ENCODE measurements at places on chromosomes 1 and 21. TPM values are rescaled to one million over a fixed set of nuclear protein-coding genes. Genes with fewer than 3 reads are reported as not detected.

The SPATA21 gene
- total RNA-seq, result not detected

The MANEAL gene
- total RNA-seq, result 10.4 TPM

The CGN gene
- 1.8 TPM for total RNA-seq

The LCE3D gene
- total RNA-seq, result not detected

The GPA33 gene
- total RNA-seq, result not detected

The HEYL gene
- not detected for total RNA-seq

The SPRR4 gene
- total RNA-seq, result not detected

The SRM gene
- total RNA-seq, result 28.1 TPM

The CRABP2 gene
- total RNA-seq, result 0.95 TPM

The LCE1E gene
- not detected for total RNA-seq

The CACHD1 gene
- total RNA-seq, result 6.9 TPM

The ALX3 gene
- total RNA-seq, result not detected

The MXRA8 gene
- 46.0 TPM for total RNA-seq

The S100A9 gene
- 0.74 TPM for total RNA-seq

The LEPR gene
- total RNA-seq, result 1.9 TPM

The ALDH9A1 gene
- 26.8 TPM for total RNA-seq

The GPR52 gene
- total RNA-seq, result not detected

The CYP4B1 gene
- not detected for total RNA-seq

The REN gene
- total RNA-seq, result not detected

The CIART gene
- 15.6 TPM for total RNA-seq

The OR2L13 gene
- total RNA-seq, result 0.12 TPM

The SEC16B gene
- 0.04 TPM for total RNA-seq

The RFX5 gene
- total RNA-seq, result 49.6 TPM

The HTR1D gene
- total RNA-seq, result not detected

The SNX7 gene
- 55.8 TPM for total RNA-seq

The ILDR2 gene
- 7.0 TPM for total RNA-seq

The PCBP3 gene
- total RNA-seq, result 6.1 TPM

The WARS2 gene
- 15.1 TPM for total RNA-seq

The PIAS3 gene
- total RNA-seq, result 12.8 TPM

The GPR25 gene
- not detected for total RNA-seq

The TNN gene
- not detected for total RNA-seq

The CNN3 gene
- 137 TPM for total RNA-seq

The HCRTR1 gene
- not detected for total RNA-seq

The PLA2G2F gene
- not detected for total RNA-seq

The PTGS2 gene
- 17.0 TPM for total RNA-seq

The AMY2B gene
- total RNA-seq, result 0.76 TPM

The HMCN1 gene
- total RNA-seq, result 14.8 TPM

The PRAMEF9 gene
- not detected for total RNA-seq

The NBPF10 gene
- 0.54 TPM for total RNA-seq

The RNF186 gene
- not detected for total RNA-seq

The NES gene
- 0.48 TPM for total RNA-seq

The SMAP2 gene
- total RNA-seq, result 23.1 TPM

The C1QTNF12 gene
- 0.21 TPM for total RNA-seq

The SH2D1B gene
- total RNA-seq, result 0.06 TPM

The PLA2G2D gene
- total RNA-seq, result not detected

The PRDM15 gene
- total RNA-seq, result 2.4 TPM

The C8A gene
- not detected for total RNA-seq

Measured in H4 (cell line).